Activated CD8-positive, alpha-beta memory T cell treated with anti-CD3 and anti-CD28 coated beads, Interleukin-2, amount 50 U/mL, for 4 hours (primary cell): ENCODE measurements at places on chromosomes 6 and 20.

- no peak for DNase-seq
Measured at GRCh38 chr20:57438552-57438951, 47.4 kb downstream of the RBM38 start.

- no peak for DNase-seq
Measured at GRCh38 chr6:117317261-117317660, 51.9 kb downstream of the VGLL2 start.

GRCh38 chr20:35673884-35674283 is 9.2 kb upstream of the CPNE1 start:
- no peak for DNase-seq

GRCh38 chr20:10131732-10132345 is 86.8 kb upstream of the SNAP25 start:
- DNase-seq: no peak

GRCh38 chr6:169783971-169784820 is 32.8 kb downstream of the ERMARD start:
- DNase-seq: no peak

- DNase-seq: no peak
Measured at GRCh38 chr6:87104667-87105066, 9.8 kb upstream of the CGA start.

DNA sequence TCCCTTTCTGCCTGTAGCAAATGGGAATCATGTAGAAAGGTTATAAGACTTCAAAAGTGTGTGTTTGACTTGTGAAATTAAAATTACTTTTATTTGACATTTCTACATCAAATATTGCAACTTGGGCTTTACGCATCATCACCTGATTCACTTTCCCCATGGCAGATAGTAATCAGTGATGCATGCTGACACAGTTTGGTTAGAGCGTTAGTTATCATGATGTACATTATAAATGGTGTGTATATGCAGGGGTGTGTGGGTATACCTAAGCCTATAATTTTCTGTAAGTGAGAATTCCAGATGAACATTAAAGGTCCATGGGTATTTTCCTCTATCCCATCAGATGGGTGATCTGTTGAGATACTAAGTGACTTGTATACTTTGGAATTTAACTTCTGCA is 141.5 kb downstream of the KLHL32 start:
- no peak for DNase-seq
